ENCODE measurements at places on chromosomes 7 and 10. TPM values are rescaled to one million over a fixed set of nuclear protein-coding genes. Genes with fewer than 3 reads are reported as not detected.
A peak's percentile ranks its signal among the peaks of the same experiment; 100 is the strongest.

Gene EXOC4
- total RNA-seq: 96.6 TPM

Gene ACSM6
- not detected for total RNA-seq

Gene SLC16A12
- total RNA-seq: 2.3 TPM

Gene BUD31
- 107 TPM for total RNA-seq

Gene CYP2C9
- not detected for total RNA-seq

DNA sequence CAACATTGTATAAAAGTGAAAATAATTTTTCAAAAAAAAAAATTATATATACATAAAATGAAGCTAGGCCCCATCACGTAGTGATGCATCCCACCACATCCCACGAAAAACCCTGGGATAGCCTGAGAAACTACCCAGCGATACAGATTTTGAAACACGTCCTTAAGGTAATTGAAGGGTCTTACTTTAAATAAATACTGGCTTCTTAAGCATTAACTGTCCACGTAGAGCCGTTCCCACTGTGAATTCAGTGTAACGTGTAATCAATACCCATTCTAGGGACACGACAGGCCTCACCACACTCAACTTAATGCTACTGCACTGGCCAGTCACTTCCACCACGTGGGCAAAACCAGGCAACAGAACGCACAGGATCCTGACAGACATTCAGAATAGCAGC lies 4.0 kb downstream of the ANKRD61 start:
- H3K4me1 ChIP-seq: no peaks in the 10 kb centered on the region
- peak; percentile 30 for DNase-seq
- H3K27ac ChIP-seq: no peak overlapping the region
- no peak overlapping the region for H3K4me3 ChIP-seq

GRCh38 chr10:34801097-34801733 lies 13.9 kb downstream of the PARD3 start:
- H3K27me3 ChIP-seq: no peaks in the 10 kb centered on the region
- H3K4me1 ChIP-seq: peaks cover 12% of the 10 kb centered on the region
- DNase-seq: peak; percentile 59
- H3K36me3 ChIP-seq: peaks cover 16% of the 10 kb centered on the region

DNA sequence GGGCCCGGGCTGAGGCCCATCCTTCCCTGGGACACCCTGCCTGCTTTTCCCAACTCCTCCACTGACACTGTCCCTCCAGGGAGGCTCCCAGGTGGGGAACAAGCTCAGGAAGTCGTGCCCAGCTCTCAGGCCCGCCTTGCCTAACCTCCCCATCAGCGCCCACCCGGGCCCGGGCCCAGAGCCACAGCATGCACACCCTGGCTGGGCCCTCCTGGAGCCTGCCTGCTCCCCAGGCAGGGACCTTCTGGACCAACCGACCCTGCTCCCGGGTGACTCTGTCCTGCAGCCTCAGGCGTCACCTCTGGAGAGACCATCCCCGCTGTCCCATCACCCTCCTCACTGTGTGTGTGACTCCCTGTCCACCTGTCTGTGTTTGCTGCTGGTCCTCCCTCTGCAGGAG lies 1.8 kb upstream of the TMEM184A start:
- H3K4me3 ChIP-seq: no peak overlapping the region
- H3K4me1 ChIP-seq: no peaks in the 10 kb centered on the region
- H3K27ac ChIP-seq: no peak overlapping the region
- no peaks in the 10 kb centered on the region for H3K36me3 ChIP-seq
- H3K27me3 ChIP-seq: no peaks in the 10 kb centered on the region
- no peak for DNase-seq

- H3K27me3 ChIP-seq: no peaks in the 10 kb centered on the region
- H3K27ac ChIP-seq: peak overlapping the region; percentile 21
- peaks cover 19% of the 10 kb centered on the region for H3K4me1 ChIP-seq
- no peaks in the 10 kb centered on the region for H3K36me3 ChIP-seq
Observed at GRCh38 chr7:70569335-70569819, 562.6 kb upstream of the GALNT17 start.

GRCh38 chr7:121605317-121605680 lies 209.2 kb upstream of the FAM3C start:
- H3K4me3 ChIP-seq: peak overlapping the region; percentile 28
- H3K36me3 ChIP-seq: no peaks in the 10 kb centered on the region
- peaks cover 14% of the 10 kb centered on the region for H3K4me1 ChIP-seq
- no peaks in the 10 kb centered on the region for H3K27me3 ChIP-seq
- peak overlapping the region; percentile 41 for H3K27ac ChIP-seq

- no peaks in the 10 kb centered on the region for H3K36me3 ChIP-seq
- H3K27ac ChIP-seq: no peak overlapping the region
- H3K4me3 ChIP-seq: no peak overlapping the region
- no peak for DNase-seq
Observed at GRCh38 chr10:34524369-34525091, 290.6 kb downstream of the PARD3 start.

GRCh38 chr7:51950813-51951212 lies 634.2 kb upstream of the COBL start:
- H3K4me1 ChIP-seq: peaks cover 3% of the 10 kb centered on the region
- peak overlapping the region; percentile 45 for H3K27ac ChIP-seq
- no peak for DNase-seq
- no peaks in the 10 kb centered on the region for H3K36me3 ChIP-seq
- H3K4me3 ChIP-seq: no peak overlapping the region

- H3K4me1 ChIP-seq: peaks cover 10% of the 10 kb centered on the region
- DNase-seq: peak; percentile 70
- H3K27me3 ChIP-seq: no peaks in the 10 kb centered on the region
Observed at GRCh38 chr10:123009105-123009820, 457 bp downstream of the ACADSB start.

- DNase-seq: peak; percentile 67
- H3K36me3 ChIP-seq: no peaks in the 10 kb centered on the region
- no peaks in the 10 kb centered on the region for H3K27me3 ChIP-seq
- H3K27ac ChIP-seq: peak overlapping the region; percentile 95
- no peak overlapping the region for H3K4me3 ChIP-seq
- H3K4me1 ChIP-seq: peaks cover 10% of the 10 kb centered on the region
Observed at GRCh38 chr7:26441002-26441521, 149.4 kb downstream of the SNX10 start.

GRCh38 chr10:65847436-65848230 lies 1078.2 kb upstream of the LRRTM3 start:
- no peak overlapping the region for H3K27ac ChIP-seq
- no peaks in the 10 kb centered on the region for H3K4me1 ChIP-seq
- DNase-seq: no peak
- no peak overlapping the region for H3K4me3 ChIP-seq
- no peaks in the 10 kb centered on the region for H3K36me3 ChIP-seq

DNA sequence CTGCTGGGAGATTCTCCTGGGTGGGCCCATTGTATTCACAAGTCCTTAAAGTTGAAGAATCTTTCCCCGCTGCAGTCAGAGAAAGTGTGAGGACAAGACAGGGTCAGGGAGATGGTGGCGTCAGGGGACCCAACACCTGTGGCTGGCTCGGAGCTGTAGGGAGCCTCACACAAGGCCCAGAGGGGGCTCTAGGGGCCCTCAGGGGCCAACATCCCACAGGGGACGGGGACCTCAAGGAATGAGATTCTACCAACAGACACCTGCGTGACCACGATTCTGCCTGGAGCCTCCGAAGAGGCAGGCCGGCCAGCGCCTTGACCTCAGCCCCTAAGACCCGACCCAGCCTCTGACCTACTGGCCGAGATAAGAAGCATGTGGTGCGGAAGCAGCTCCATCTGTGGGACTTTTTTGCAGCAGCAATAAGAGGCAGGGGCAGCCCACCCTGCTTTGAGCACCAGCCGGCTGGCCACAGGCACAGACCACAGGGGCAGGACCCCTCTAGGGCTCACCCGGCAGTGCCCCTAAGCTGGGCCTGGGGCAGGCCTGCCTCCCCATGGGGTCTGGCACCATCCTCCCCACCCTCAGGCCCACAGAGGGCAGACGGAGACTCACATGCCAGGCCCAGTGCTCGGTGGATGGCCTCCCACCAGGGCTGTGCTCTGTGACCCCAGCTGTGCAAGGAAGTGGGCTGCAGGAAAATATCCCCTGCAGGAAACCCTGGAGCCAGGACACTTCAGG lies 13.2 kb downstream of the RASGEF1A start:
- no peaks in the 10 kb centered on the region for H3K36me3 ChIP-seq
- DNase-seq: peak; percentile 46
- peaks cover 3% of the 10 kb centered on the region for H3K4me1 ChIP-seq
- no peak overlapping the region for H3K4me3 ChIP-seq
- H3K27me3 ChIP-seq: no peaks in the 10 kb centered on the region

DNA sequence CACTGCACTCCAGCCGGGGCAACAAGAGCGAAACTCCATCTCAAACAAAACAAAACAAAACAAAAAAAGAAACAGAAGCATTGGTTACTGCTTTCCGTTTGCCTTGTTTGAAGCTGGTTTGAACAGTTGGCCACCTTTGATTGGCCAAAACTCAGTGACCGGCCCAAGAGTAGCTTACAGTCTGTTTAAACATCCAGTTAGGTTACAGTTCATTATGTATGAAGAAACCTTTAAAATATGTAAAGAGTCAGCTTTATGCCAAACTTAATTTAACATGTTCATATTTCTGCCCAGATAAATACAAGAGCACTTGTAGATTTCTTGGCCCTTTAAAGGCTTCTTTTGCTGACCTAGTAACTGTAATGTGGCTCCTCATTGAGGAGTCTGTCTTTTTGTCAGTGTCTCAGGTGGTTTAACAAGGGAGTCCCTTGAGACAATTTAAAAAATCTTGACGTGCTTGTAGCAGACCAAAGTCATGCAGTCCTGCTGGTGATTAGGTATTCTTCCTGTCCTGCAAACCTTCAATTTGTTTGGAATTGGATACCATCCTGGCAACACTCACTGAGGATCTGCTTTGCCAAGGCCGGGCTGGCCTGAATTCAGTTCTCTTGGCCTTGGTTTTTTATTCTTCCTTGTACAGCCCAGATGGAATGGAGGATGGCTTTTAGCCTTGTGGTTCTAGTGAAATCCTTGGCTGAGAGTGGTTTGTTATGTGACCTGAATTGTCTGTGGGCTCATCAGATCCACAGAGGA lies 128.9 kb downstream of the PLXDC2 start:
- no peaks in the 10 kb centered on the region for H3K27me3 ChIP-seq
- H3K4me1 ChIP-seq: peaks cover 7% of the 10 kb centered on the region
- no peak overlapping the region for H3K4me3 ChIP-seq
- no peak for DNase-seq
- H3K27ac ChIP-seq: no peak overlapping the region

DNA sequence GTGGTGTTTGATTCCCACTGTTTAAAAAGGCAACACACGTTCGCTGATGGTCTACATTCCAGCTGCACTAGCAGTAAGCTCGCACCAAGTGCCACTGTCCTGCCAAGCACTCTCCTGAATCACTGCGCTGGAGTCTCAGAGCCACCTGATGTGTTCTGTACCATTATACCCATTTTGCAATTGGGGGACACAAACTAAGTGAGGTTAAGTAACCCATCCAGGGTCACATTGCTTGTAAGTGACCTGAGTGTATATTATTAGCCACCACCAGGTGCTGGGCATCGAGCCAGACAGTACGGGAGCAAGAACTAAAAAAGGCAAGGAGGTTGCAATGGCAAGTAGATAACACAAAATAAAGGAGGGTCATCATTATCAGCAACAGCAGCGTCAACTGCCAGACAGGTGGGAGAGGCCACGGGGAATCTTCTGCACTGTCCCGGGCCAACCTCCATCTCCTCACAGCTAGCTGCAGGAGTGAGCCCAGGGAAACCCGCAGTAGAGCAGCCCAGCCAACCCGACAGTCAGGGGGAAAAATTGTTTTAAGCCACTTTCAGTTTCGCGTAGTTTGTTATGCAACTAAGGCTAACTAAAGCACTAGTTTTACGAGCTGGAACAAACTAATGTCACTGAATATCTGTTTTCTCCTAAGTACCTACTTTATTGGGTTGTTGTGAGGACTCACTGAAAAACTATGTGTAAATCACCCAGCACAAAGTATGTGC lies 712 bp upstream of the CPVL start:
- DNase-seq: peak; percentile 64
- H3K36me3 ChIP-seq: no peaks in the 10 kb centered on the region
- H3K27ac ChIP-seq: no peak overlapping the region
- H3K27me3 ChIP-seq: peaks cover 26% of the 10 kb centered on the region

DNA sequence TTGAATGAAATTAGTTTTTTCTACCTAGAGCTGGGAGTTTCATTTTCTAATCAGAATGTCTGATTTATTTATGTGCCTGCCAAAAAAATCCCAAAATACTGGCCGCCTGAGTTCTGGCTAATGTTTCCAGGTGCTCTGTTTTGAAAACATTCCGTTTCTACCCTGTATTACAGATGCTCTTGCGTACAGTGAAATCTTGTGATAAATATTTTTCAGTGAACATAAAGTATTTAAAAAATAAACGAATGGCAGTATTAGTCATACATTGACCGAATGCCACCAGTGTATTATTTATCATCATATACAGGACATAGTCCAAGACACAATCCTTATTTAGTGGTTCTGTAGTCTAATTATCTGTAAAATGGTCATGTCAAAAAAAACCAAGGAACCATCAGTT lies 102.8 kb downstream of the KAT6B start:
- H3K36me3 ChIP-seq: no peaks in the 10 kb centered on the region
- H3K27ac ChIP-seq: no peak overlapping the region
- H3K27me3 ChIP-seq: no peaks in the 10 kb centered on the region
- no peak overlapping the region for H3K4me3 ChIP-seq
- DNase-seq: no peak

DNA sequence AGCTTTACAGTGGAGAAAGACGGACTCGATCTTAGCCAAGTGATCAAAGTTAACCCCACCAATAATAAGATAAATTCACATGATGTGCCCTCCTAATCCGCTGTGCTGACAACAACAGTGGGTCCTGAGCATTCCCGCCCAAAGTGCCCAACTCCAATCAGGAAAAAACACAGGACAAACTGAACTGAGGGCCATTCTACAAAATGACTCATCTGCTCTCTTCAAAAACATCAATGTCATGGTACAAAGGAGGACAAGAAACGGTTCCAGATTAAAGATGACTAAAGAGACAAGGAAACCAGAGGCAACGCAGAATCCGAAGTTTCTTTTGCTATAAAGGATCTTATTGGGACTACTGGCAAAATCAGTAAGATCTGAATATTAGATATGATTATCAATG lies 79.4 kb downstream of the CTBP2 start:
- H3K27ac ChIP-seq: peak overlapping the region; percentile 2
- no peak overlapping the region for H3K4me3 ChIP-seq
- no peaks in the 10 kb centered on the region for H3K27me3 ChIP-seq
- no peak for DNase-seq
- no peaks in the 10 kb centered on the region for H3K4me1 ChIP-seq

- no peaks in the 10 kb centered on the region for H3K4me1 ChIP-seq
- H3K27ac ChIP-seq: no peak overlapping the region
- H3K4me3 ChIP-seq: no peak overlapping the region
- no peaks in the 10 kb centered on the region for H3K27me3 ChIP-seq
- DNase-seq: no peak
- H3K36me3 ChIP-seq: peaks cover 77% of the 10 kb centered on the region
Observed at GRCh38 chr10:21587391-21587790, 53.4 kb downstream of the MLLT10 start.

GRCh38 chr7:66257481-66257880 lies 52.3 kb downstream of the TPST1 start:
- no peaks in the 10 kb centered on the region for H3K27me3 ChIP-seq
- DNase-seq: no peak
- no peak overlapping the region for H3K27ac ChIP-seq
- H3K36me3 ChIP-seq: peaks cover 4% of the 10 kb centered on the region
- H3K4me1 ChIP-seq: peaks cover 7% of the 10 kb centered on the region
